ENCODE measurements at places on chromosomes 7 and 10.
A peak's percentile ranks its signal among the peaks of the same experiment; 100 is the strongest.

- DNase-seq: no peak
These were observed 38.4 kb downstream of the SLC39A12 start for GRCh38 chr10:17989908-17990767.

DNA sequence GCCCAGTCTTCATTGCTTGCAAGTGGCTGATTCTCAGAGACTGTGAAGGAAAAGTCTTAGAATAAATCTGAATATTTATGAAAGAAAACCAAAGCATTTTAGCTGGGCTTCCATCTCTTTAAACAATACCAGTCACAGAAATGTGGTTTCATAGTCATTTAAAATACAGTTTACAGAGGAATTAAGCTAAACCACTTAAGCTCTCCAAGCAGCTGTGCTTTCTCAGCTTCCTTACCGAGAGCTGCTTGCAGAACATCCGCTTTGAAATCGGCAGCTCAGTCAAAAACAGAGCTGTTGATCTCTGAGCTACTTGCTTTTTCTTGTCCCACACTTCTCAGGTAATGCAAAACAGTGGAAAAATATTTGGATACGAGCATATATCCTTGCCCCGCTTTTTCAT, 134.5 kb downstream of the DYNC1I1 start:
- no peak for DNase-seq

DNA sequence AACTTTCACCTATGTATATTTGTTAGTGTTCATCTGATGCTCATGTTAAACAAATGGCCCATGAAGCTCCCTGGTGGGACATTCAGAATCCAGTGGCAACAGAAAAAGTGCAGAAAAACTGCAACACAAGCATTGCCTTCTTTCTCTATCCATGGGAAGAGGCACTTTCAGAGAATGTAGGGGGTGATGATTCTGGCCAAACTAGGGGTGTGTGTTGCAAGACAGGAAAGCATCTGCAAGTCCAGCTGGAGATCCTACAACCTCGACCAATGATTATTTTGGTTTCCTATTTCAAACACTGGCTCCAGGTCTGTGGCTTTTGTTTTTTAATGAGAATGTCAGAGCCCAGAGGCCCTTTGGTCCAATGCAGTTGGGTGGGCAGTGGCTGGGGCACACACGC, 198.7 kb downstream of the CXCL12 start:
- no peak for DNase-seq

- DNase-seq: peak; percentile 17
These were observed 4.3 kb upstream of the PPIF start for GRCh38 chr10:79342811-79343561.

GRCh38 chr10:133124357-133125211, 35.4 kb upstream of the KNDC1 start:
- DNase-seq: peak; percentile 78

DNA sequence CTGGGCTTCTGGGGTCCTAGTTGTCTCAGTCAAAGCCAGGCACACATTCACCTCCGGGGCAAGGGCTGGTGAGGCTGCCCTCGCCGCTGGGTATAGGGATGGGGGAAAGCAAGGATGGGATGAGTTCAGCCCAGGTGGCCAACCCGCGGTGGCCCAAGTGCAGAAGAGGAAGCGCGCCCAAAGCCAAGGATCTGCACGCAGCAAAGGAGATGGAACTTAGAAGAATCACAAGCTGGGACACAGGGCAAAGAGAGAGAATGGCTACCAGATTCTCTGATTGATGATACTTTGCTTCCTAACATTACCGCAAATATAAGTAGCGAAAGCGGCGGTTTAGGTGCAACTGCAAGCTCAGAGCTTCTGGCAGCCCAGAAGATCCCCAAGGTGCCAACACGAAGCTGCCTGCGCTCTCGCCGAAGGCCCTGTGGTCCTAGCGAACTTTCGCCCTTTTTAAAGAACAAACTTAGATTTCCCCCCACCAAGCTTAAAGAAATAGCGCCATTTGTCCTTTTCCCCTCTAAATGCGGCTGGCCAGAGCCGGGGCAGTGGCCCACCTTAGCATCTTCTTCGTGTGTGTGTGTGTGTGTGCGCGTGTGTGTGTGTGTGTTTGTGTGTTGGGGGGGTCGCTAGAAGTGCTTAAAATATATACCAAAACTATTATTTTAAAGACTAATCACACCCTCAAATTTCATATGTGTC, 927 bp upstream of the MKX start:
- peak; percentile 51 for DNase-seq

DNA sequence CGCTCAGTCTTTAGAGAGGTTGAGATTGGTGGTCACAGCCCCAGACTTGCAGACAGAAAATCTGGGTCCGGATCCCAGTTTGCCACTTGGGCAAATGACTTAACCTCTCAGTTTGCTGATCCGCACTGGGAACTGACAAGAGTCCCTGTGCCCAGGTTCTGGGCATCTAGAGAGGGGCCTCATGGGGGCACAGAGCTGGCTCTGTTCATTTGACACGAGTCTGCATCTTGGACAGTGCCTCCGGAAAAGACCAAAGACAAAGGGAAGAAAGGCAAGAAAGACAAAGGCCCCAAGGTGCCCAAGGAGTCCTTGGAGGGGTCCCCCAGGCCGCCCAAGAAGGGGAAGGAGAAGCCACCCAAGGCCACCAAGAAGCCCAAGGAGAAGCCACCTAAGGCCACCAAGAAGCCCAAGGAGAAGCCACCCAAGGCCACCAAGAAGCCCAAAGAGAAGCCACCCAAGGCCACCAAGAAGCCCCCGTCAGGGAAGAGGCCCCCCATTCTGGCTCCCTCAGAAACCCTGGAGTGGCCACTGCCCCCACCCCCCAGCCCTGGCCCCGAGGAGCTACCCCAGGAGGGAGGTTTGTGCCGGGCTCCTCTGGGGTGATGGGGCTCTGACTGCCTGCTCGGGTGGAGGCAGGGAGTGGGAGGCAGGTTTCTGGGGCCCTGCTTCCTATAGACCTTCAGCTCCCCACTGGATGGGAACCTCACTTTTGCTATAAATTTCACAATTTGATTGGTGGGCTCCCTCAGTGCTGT, 2.3 kb downstream of the AEBP1 start:
- no peak for DNase-seq

All from H9 (cell line).